ENCODE measurements at places on chromosomes 4 and X. TPM values are rescaled to one million over a fixed set of nuclear protein-coding genes. Genes with fewer than 3 reads are reported as not detected.

DNA sequence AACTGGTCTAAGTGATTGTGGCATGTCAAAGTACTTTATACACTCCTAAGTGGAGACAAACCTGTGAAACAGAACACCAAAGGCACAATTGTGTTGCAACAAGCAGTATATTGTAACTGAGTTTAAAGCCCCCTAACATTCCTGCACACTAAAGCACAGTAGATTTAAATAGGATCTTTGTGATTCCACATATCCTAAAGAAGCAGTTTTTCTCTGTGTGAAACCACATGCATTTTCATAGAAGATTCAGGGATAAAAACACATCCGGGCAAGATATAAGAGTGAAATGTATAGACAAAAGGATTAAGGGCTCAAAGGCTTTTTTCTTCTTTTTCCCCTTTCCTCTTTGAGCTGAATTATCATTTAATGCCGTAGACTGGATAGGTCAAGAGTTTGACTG, 82.2 kb downstream of the ANK2 start:
- DNase-seq: no peak

DNA sequence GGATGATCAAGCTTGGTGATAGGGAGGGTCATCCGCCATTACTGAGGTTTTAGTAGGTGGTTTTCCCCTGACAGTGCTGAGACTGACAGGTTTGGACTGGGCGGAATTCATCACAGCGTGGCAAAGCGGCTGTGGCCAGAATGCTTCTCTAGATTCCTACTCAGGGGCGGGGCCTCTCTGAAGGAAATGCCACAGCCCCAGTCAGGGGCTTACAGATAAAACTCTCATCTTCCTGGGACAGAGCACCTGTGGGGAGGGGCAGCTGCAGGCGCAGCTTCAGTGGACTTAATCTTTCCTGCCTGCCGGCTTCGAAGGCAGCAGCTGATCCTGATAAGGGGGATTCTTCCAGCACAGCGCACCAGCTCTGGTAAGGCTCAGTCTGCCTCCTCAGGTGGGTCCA, 316.7 kb downstream of the RPA4 start:
- no peak for DNase-seq

DNA sequence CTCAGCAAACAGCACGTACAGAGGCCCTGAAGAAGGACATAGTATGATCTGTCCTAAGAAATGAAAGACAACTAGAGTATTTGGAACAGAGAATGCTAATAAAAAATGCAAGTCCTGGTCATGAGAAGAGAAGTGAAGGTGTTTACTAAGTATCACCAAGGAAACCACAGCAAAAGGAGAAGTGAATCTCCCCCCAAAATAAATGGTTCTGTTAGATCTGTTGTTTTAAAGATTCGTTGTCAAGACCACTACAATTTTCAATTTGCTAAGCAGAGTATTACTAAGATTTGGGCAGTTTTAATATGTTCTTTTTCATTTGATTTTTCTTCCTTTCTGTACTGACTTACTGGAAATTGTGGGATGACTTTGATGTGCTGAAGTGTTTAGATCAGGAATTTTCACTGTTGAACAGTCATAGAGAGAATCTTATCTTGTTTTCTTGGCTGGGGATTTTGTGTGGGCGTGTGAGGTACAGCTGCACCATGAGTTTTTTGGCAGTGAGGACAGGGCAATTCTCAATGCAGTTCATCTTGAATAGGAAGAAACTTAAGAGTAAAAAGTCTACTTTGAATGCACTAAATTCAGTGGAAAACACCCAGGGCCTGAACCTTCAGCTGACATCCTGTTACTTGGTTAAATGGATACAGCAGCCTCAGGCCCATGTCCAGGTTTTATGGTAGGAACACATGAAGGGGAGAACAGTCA, 132.2 kb downstream of the STIM2 start:
- DNase-seq: no peak

GRCh38 chrX:100643956-100644860, at the start of gene SRPX2:
Gene SRPX2 (plus strand): TSS chrX:100644199. CDS start chrX:100646323, 2,124 bp downstream.
- peak; percentile 49 for DNase-seq

DIAPH2 gene
- 8.2 TPM for polyA plus RNA-seq

DNA sequence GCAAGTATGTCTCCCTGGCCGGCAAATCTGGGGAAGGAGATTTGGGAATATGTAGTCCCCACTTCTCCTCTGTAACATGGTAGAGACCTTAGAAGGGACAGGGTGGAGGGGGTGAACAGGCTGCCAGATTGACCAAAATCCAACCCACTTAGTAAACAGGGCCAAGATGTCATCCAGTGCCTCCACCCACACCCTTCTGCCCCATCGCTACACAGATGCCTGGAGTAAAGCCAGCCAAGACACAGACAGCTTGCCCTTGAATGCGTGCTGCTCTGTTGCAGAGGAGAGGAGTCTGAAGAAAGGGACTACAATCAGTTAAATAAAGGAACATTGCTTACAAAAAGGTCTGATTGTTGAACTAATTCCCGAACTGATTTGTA, 160.1 kb upstream of the LDB2 start:
- DNase-seq: no peak

DNA sequence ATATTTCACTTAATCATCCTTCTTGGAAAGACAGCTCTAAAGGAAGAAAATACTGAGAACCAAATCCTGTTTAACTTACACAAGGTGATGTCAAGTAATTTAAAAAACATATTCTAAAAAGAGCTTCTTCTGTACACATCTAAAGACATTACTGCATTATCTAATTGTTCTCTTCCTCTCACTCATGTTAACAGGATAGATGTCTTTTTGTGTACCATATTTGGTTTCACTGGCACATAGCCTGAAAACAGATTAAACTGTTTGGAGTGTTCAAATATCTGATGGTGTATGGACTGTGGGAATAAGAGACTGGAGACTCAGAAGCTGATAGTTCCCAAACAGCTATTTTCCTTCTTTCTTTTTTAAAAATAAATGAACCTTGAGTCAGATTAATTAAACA, 213.3 kb upstream of the MAB21L2 start:
- DNase-seq: peak; percentile 9

DNA sequence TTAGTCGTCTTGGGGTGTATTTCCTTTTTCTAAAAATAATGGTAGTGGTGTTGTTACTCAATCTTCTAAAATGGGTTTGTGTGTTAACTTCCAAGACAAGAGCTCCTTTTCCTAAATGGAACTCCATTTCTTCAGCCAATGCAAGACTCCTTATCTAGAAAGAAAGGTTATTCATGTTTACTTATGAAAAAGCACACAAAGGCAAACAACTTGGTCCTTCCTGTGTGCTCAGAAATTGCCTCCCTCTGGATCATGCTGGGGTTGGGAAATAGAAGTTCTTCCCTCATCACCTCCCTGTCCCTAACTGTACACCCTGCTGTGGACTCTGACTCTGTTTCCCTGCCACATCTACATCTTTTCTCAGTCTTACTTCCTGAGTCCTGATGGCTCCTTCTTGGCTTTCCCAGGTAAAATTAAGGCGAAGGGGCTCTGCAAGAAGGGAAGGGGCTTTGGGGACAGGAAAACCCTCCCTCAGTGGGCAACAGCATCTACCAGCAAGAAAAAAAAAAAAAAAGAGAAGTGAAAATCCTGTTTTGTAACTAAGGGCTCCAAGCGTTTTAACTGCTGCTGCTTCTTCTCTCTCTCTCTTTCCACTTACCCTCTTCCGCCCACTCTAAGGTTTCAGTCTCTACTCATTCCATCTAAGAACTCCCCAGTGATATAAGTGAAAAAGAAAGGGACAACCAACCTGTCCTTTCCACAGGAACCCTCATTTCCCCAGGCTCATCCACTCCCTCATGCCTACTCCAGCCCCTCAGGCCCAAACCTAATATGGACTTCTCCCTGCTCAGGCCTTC, 19.8 kb upstream of the TASL start:
- DNase-seq: no peak

NFXL1 gene
- polyA plus RNA-seq: 8.4 TPM

DNA sequence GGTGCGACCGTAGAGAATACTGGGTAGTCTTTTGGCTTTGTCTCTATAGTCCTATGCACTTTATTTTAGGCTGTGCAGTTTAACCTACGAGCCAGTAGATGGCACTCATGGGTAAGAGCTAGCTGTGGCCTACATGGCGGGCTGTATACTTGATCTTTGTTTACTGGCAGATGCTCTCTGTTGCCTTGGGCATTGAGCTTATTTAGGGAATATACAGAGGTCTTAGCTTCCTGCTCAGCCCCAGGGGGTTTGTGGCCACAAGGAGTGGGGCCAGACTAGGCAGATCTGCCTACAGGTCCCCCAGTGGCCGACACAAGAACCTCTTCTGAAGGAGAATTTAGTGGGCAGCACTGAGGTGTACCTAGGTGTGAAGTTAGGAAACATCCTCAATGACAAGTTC, 227.6 kb upstream of the HDX start:
- DNase-seq: peak; percentile 9

RHOXF2B gene
- polyA plus RNA-seq: not detected

DIPK2B gene
- polyA plus RNA-seq: 24.2 TPM

DNA sequence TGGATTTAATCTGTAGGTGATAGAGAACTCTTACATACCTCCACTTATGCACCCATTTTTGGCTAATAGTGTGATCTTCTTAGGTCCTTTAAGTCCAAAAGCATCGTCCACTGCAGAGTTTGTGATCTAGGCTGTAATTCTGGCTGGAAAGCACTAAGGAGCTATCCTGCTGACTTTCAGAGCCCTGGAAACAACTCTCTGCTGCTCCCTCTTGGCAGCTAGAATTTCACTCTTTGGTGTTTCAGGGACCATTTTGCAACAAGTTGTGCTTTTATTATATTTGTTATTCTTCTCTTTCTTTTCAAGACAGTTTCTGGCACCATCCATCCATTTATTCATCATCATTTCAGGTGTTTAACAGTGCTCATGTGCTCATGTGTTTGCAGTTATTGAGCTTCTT, 130.0 kb downstream of the RBM46 start:
- no peak for DNase-seq

- DNase-seq: no peak
These were observed 255.6 kb upstream of the JADE1 start for GRCh38 chr4:128553686-128554515.

PROM1 gene
- 56.0 TPM for polyA plus RNA-seq

- DNase-seq: peak; percentile 40
These were observed 47.8 kb downstream of the APLN start for GRCh38 chrX:129606918-129607317.

DNA sequence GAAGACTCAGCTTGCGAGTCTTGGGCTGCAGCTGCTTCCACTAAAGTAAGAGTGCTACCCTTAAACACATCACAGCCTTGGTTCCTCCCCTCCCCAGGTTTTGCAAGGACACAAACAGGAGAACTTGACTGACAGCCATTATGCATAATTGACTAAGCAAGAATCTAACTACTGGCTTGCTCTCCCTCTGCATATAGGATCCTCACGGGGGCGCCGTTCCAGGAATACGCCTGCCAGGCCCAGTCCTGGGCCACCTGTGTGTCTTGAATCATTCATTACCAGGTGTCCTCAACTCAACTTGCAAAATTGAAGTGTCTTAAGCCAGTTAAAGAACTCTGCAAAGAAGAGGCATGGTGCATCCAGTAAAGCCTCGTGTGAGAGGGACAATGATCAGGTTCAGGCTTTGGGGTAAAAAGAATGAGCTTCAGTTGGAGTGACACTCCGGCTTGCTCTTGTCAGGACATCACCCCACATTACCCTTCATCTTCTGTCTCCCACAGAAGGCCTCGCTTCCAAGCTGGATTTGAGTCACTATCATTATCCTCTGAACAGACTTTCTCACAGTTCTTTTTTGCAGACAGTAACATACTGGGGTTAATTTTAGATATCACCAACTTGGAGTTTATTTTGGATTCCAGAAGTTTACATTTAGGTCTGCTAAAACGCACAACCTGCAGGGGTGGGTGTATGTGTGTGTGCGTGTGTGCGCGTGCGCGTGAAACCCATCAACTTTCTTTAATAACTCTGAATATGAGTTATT, 273.5 kb upstream of the HS3ST1 start:
- no peak for DNase-seq

CD99 gene
- polyA plus RNA-seq: 188 TPM

ZXDA gene
- polyA plus RNA-seq: 2.3 TPM

DNA sequence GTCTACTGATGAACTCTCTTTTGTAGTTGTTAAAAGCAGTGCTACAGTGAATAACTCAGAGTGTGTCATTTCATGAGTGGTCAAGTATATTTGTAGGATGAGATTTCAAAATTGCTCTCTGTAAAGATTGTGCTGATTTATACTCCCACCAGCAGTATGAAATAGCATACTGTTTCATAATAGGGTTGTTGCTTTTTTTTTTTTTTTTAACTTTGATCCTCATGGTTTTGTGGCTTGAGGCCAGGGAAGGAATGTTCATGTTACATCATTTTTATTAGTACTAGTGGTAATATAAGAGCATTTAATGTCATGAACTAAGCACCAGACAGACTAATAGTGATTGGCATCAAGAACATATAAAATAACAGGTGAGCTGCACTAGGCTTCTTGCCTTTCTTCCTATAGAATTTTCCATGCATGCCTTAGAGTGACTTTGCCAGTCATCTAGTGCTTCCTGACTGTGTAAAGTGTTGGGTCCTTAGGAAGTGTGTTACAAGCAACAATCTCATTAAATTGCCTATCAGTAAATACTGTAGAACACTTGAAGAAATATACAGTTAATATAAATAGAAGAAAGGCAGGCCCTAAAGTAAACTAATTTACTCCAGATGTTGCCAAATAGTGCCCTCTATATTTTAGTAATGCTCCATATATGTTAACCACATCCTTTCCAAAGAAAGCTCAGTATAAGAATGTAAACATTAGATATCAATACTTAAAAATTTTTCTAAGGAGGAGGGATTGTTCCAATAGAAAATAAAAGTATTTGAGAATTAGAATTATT, 38.6 kb upstream of the MSMO1 start:
- DNase-seq: no peak

DNA sequence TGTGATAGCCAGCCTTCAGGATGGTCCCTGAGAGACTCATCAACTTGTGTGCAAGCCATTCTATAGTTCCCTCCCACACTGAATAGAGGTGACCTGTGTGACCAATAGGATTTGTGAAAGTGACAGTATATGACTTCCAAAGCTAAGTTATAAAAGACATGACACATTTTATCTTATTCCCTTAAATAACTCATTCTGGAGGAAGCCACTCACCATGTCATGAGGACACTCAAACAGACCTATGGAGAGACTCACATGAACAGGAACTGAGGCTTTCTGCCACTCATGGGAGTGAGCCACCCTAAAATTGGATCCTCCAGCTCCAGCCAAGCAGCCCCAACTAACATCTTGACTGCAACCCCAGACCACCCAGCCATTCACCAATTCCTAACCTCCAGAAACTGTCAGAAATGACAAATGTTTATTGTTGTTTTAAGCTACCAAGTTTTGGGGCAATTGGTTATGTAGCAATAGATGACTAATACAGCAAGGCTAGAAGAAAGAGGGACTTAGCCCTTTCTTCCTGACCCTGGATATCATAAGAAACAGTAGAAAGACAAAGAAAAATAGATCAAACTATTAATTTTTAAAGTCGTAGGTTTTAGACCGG, 9.0 kb upstream of the CHIC2 start:
- DNase-seq: no peak

PAGE1 gene
- not detected for polyA plus RNA-seq

NLGN3 gene
- polyA plus RNA-seq: 2.9 TPM

Data from forelimb muscle (tissue), 1 donor.